ENCODE measurements at places on chromosomes 12 and 14.

DNA sequence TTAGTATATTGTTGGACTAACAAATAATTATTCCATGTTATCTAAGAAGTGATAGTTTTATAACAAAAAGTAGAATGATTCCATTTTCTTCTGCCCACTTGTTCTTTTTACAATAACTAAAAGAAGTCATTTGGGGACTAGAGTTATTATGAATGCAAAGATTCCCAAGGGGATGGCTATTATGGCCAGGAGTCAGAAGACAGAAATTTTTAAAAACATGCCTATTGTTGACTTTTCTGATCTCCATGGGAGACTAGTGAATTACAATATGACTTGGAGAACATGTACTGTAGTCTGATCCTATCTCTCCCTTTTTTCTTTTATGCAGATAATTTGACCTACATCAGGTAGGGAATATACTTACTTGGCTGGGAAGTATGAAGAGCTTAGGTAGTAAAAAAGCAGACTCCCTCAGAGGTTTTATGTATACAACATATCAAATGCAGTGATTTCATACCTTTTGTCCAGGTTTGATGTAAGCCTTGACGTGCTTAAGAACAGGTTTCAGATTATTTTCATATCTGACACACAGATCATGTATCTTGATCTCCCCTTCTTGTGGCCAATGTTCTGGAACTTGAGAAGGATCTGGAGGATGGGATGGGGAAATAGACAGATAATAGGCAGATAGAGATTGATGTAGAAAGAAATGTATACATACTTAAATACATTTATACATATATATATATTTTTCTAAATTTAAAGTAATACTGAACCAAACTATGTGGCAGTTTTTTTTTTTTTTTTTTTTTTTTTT lies 41.0 kb upstream of the KCNJ8 start:
- no peak for DNase-seq

GRCh38 chr12:50419112-50419909 lies 18.6 kb downstream of the LARP4 start:
- DNase-seq, result peak; percentile 3

GRCh38 chr12:7374423-7375144 lies 69.4 kb downstream of the CD163L1 start:
- peak; percentile 54 for DNase-seq

DNA sequence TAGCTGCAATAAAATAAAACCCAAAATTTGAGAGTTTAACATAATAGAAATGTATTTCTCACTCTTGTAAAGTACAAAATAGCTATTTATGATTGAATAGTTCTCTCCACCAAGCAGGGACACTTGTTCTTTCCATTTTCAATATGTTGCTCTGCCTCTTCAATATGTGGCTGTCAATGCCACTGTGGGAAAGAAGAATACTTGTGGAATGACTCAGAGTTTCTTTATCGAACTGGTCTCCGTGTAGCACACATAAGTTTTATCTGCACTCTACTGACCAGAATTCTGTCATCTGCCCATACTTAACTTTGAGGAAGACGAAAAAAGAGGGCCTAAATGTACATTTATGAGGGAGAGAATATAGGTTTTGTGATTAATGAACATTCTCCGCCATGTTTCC lies 256.9 kb downstream of the ATXN7L3B start:
- no peak for DNase-seq

GRCh38 chr12:43294916-43295315 lies 257.1 kb downstream of the ADAMTS20 start:
- DNase-seq, result no peak

- no peak for DNase-seq
Measured at GRCh38 chr12:97643924-97644323, 181.3 kb downstream of the RMST start.

GRCh38 chr14:35573911-35574310 lies 39.9 kb downstream of the INSM2 start:
- DNase-seq, result no peak

- DNase-seq, result no peak
Measured at GRCh38 chr14:92416544-92416943, 93.6 kb downstream of the SLC24A4 start.

DNA sequence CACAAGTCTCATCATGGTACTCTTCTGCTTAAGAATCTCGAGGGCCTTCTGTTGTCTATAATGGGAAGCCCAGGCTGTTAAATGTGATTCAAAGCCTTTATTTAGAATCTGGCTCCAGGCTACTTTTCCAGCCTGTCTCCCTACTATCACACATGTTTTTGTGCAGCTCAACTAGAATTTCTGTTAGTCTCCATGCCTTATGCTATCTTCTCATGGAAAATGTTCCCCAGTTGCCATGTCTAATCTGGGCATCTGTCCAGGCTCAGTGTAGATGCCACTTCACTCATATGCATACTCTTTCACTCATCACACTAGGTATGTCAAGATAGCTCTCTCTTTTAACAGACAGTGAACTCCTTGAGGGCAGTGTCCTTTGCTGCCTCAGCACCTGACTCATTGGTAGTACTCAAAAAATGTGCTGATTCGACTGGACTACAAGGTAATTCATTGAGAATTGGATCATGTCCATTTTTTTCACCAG lies 145.3 kb downstream of the TTLL5 start:
- DNase-seq, result no peak

- DNase-seq, result no peak
Measured at GRCh38 chr14:52402812-52403526, 88.9 kb downstream of the PTGER2 start.

- DNase-seq, result no peak
Measured at GRCh38 chr14:64779472-64779871, 75.2 kb downstream of the PLEKHG3 start.

GRCh38 chr12:44158746-44159145 lies 322.9 kb downstream of the TMEM117 start:
- DNase-seq, result no peak

DNA sequence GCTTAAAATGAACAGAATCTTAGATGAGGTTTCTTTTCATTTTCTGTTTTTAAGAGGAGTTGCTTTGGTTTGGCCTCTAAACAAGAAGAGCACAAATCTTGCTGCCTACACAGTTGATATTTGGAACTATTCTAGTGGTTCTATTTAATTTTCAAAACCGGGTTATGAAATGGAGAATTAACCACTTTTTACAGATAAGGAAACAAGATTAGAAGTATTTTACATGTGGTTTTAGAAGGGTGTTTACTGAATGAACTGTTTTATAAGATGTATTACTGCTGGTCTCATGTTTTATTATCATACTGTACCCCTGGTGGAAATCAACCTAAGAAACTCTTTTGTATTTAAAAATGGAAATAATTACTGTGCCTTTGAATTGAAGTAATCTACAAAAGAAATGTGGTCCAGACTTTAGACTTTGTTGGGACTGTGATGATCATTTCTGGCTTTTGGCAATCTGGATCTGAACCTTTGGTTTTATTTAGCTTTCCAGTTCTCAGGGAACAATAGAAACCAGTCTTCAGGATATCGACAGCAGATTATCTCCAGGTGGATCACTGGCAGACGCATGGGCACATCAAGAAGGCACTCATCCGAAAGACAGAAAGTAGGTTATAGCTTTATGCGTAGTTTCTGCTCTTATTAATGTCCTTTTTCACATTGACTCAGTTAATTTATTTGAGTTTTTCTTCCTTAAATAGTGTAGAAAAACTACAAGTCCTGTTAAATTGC lies 43.2 kb downstream of the TBK1 start:
- DNase-seq, result no peak

- DNase-seq, result peak; percentile 7
Measured at GRCh38 chr14:81402123-81402495, 2.0 kb upstream of the STON2 start.

GRCh38 chr14:72075649-72076334 lies 143.6 kb downstream of the RGS6 start:
- no peak for DNase-seq

DNA sequence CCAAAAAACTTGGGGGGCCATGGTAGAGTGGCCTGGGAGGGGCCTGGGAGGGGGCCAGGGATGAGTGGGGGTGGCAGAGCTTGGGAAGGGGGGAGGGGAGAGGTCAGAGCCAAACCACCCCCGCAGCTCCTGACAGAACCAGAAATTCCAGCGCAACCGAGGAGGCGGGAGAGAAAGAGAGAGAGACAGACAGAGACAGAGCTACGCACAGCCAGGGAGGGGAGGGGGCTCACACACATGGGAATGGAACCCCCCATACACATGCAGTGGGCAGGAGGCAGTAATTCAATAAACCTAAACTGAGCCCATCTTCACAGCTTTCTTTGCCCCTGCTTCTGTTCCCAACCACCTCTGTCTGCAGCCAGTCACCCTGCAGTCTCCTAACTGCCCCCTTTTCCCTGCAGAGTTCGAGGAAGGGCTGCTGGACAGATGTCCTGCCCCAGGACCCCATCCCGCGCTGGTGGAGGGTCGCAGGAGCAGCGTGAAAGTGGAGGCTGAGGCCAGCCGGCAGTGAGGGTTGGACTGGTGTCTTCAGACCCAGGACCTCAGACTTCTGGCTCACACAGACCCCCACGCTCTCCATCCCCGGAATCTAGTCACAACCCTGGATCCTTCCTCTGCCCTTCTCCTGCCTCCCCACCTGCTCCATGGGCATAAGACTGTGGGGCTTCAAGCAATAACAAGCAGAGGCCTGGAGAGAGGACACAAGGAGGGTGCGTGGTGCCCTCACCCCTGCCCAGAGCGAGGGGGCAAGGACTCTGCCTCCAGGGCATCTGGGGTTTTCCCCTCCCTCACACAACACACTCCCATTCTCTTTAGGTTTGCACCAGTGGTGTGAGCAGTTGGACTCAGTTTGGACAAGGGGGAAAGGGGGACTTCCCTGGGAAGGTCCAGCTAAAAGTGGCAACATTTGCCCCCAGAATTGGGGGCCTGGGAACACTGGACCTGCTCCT lies 5.6 kb downstream of the NAB2 start:
- no peak for DNase-seq

DNA sequence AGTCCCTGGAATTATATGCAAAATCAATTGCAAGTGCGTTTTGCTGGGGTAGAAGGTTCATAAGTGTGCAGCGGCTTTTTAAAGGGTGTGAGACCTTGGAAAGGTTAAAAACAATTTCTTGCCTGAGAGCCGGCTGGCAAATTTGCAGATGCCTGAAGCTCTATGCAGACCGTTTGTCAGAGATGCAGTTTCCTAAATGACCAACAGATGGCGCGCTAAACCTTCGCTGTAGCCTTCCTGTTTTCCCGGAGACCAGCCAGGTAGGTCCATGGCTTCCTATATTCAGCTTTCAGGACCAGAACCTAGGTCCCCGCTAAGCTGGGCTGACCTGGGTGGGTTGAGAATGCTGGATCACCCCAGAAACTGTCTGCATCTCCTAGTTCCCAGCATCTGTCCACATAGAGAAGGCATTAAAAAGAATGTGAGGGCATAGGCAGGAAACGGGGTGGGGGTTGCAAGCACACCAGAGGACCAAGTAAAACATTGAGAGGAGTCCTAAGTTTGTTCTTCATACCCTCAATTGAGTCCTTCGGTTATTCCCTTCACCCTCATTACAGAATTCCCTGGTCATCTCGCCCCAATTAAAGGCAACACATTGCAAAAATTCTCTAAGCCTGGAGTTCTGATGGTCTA lies 5.7 kb upstream of the NOS1 start:
- peak; percentile 60 for DNase-seq

DNA sequence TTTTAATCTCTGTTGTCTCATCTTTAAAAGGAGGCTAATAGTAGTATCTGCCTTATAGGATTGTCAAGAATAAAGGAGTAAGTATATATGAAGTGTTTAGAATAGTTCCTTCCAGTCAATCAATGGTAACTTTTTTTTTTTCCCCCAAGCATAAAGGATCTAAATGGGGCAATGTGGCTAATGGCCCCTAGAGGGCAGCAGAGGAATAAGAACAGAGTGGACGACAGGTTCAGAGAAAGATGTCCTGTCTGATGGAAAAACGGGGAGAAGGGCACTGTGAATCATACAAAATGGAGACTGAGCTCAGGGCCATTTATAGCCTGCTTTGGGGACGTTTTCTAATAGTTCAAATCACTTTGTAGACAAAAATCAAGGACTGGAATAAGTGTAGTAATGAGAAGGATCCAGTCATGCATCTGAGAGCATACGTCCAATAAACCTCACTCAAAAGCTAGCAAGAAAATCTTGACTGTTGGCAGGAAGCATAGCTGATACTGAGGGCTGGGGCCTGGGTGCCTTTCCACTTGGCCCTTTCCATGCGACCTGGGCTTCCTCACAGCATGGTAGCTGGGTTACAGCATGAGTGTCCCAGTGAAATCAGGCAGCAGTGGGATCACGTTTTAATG lies 51.3 kb downstream of the IFNG-AS1 start:
- DNase-seq, result peak; percentile 53

DNA sequence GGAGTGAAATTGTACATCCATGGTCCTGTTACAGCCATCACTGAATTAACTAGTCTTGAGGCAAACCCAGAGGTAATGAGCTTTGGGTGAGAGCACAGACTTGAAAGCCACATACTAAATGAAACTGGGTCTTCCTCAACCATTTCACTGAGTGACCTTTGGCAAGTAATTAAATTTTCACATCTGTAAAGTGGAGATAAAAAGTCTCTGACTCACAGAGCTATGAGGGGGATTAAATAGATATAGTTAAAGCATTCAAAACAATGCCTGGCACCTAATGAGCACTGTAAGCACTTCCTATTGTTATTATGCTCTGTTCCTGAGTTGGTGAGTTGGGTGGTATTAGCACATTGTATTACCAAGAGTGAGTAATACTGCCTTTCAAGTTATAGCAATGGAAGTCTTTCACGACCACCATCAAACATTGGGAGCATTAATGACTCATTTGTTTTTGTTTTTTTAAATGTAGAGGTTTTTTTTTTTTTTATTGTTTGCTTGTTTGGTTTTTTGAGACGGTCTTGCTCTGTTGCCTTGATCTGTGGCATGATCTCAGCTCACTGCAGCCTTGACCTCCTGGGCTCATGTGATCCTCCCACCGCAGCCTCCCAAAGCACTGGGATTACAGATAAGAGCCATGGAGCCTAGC lies 12.5 kb upstream of the STRN3 start:
- DNase-seq, result peak; percentile 78

DNA sequence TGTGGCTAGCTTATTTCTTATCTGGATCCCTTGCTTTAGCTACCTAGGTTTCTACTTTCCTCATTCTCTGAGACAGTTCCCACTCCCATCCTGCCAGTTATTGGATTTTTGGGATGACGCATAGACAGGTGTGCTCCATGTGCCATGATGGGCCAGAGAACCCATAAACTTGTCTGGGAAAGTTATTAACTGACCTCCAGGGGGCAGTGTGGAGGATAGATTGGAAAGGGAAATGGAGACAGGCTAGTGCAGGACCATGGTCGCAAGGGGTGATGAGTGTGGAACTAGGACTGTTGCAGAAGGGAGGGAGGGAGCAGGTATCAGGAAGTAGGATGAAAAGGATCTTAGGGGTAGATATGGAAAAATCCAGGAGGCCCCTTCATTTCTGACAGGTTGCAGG lies 80.3 kb downstream of the ESRRB start:
- DNase-seq, result peak; percentile 41

DNA sequence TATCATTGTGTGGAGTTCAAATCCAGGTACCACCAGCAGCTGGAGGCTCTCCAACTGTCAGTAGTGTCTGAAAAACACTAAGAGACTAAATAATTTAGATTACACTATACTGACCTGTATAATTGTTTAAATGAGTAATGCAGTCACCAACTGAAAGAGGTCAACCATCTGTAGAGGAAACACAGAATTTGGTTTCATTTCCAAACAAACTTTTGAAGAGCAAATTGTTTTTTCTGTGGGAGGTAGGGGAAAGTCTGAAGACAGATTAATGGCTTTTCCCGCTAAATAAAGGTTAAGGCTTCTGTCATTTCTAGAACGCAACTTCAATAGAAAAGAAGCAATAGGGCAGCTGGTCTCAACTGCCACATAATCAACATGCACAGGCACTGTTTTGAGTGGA lies 462.6 kb downstream of the PRKD1 start:
- DNase-seq, result no peak

GRCh38 chr14:95215094-95215725 lies 57.9 kb upstream of the DICER1 start:
- DNase-seq, result no peak

- no peak for DNase-seq
Measured at GRCh38 chr12:85017618-85018017, 18.5 kb downstream of the TSPAN19 start.

All from hematopoietic multipotent progenitor cell treated with erythropoietin and hydrocortisone succinate and interleukin-3 and kit ligand, for 17 days (in vitro differentiated cells).